ENCODE measurements at places on chromosomes 4 and X. TPM values are rescaled to one million over a fixed set of nuclear protein-coding genes. Genes with fewer than 3 reads are reported as not detected.

Gene PRDM5
- 0.63 TPM for total RNA-seq

GRCh38 chrX:27575565-27575964 is 14.6 kb upstream of the DCAF8L2 start:
- no peak for DNase-seq

- no peak for DNase-seq
Measured at GRCh38 chr4:89305712-89306437, 1.7 kb downstream of the GPRIN3 start.

DNA sequence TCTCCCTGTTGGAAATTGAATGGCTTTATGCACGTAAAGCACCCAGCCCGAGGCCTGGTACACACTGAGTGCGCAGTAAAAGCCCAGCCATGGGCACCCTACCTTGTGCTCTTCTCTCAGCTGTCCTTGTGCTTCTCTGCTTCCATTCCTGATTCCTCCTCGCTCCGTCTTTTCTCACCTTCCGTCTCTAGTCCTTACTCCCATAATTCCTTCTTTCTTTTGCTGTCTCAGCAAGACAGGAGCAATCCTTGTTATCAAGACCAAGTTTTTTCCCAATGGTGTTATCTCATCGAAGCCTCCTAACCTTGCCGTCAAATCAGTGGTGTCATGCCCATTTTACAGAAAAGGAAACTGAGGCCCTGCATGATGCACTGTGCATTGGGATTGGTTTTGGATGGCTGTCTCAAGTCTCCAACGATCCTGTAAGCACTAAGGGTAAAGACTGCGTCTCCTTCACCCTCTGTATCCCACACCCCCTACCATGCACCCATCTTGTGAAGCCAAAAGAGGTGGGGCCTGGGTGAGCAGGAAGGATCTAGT is 30.1 kb downstream of the CYTL1 start:
- DNase-seq, result no peak

DNA sequence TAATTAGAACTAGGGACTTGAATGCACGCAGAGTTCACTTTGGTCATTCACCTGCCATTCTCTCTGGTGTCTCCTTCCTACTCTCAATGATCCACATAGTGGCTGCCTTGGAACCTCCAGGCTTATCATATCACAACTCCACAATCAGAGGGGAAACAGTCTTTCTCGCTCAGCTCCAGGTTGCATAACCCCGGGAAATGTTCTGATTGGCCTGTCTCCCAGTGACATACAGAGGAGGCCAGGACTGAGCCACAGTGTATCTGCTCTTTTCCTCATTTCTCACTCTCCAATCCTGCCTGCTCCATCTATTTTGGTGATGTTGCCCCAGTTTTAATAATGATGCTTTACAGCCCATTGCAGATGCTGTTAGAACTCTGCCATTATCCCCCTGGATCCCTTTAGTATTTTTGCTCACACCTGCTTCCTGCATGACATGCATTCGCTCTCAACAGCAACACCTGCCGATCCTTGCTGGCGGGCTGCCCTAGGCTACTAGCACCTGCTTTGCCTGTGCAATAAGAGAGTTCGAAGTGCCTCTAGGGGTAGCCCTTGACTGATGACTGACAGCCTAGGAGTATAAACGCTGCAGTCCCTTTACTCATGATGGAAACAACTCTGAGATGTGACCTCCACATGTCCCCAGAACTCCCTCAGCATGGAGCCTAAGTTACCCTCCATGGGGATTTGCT is 211.3 kb upstream of the RPS6KA3 start:
- DNase-seq, result no peak

Gene RIPPLY1
- total RNA-seq, result 1.6 TPM

DNA sequence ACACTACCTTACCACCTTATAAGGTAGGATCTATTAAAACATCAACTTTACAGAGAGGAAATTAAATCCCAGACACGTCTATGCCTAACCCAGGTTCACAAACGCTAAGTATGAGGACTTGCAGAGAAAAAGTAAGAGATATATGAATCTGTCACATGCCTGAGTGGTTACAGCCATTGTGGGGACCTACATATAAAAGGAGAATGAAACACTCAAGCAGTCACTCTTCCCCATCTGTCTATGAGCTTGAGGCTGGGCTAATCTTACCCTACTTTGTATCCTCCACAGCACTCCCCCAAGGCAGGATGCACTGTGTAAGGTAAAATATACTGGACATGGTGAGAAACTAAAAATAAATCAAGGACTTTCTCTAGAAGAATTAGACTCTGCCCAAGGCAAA is 339.9 kb downstream of the HNRNPD start:
- DNase-seq, result no peak

Gene DKK2
- 0.06 TPM for total RNA-seq

DNA sequence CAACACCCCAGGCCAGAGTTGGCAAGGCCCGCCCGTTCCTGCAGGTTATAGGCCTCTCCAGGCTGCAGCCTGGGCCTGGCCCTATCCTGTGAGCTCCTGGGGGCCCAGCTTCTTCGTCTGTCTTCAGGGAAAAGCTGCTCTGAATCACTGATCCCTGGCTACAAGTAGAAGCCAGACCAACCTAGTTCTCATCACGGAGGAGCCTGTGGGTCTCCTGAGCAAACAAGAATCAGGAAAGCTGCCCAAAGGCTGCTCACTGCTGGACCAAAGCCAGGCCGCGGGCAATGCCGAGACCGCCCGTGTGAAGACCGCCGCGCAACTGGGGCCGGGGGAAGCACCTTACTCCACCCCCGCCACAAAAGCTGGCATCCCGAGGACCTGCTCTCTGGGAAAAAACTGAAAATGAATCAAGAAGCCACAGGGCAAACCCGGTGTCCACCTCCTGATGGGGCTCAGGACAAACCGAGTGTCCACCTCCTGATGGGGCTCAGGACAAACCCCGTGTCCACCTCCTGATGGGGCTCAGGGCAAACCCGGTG is 12.8 kb downstream of the CTBP1 start:
- peak; percentile 45 for DNase-seq

Gene TRMT2B
- 7.4 TPM for total RNA-seq

DNA sequence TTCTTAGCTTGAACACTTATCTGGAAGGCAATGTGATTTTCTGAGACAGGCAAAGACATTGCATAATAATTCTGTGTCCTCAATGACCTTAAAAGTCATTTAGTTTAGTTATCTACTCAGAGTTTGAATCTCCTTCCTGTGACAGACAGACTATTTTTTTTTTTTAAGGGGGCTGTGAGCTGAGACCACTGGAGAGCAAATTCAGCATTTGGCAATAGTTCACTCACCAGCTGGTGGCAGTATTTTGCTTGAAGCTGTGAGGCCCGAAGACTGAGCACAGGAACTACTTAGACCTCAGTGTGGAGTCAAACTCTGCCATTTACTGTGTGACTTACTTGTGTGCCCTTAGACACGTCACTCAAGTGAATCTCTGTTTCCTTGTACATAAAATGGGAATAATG is 22.9 kb upstream of the CPE start:
- DNase-seq, result peak; percentile 23

GRCh38 chrX:43644124-43644701 is 11.9 kb upstream of the MAOA start:
- no peak for DNase-seq

DNA sequence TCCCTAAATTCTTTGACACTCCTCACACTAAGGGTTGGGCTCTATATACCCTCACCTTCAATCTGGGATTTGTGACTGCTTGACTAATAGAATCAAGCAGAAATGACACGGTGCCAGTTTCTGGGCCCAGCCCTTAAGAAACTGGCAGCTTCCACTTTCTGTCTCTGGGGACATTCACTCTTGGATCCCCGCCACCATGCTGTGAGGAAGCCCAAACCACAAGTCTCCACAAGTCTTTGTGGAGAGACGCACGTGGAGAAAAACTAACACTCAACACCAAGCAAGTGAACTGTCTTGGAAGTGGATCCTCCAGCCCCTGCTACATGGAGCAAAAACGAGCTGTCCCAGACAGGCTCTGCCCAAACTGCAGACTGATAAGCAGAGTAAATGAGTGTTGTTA is 1.1 kb upstream of the EDNRA start:
- no peak for DNase-seq

DNA sequence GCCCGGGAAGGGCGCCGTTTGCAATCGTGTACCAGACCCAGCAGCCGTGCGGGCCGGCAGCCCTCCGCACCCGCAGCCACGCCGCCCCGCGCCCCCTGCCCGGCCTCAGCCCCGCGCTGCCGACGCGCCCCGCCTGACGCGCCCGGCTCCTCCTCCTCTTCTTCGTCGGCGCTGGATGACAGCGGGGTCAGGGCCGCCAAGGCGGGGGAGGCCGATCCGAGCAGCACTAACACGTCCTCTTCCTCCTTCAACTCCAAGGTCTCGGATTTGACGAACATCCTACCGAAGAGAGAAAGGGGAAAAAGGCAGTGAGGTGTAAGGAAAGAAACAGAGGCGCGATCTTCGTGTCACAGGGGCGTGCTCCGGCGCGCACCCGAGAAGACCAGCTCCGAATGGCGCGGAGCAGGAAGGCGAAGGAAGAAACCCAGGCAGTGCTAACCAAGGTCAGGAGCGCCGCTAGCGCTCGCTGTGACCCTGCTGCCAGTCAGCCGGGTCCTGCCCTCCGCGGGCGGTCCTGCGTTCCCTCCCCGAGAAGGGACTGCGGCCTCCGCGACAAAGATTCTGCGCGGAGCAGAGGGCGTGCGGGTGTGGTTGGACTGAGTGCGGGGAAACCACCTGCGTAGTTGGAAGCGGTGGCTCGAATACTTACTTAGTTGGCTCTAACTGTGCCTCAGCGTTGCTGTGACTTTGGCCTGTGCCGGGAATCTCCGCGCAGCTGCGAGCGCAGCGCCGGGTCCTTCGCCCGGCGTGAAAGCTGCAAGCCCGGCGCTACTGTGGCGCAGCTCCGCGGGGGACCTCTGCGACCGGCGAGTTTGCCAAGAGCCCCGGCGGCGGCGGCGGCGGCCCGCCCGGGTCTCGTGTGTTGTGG is 548 bp downstream of the NEUROG2 start:
- DNase-seq, result no peak

Gene AFP
- total RNA-seq, result not detected

GRCh38 chr4:48578132-48578968 is 88.3 kb downstream of the ZAR1 start:
- DNase-seq, result no peak

Gene SYTL5
- 2.2 TPM for total RNA-seq

Gene MAOB
- total RNA-seq, result 70.1 TPM

- DNase-seq, result peak; percentile 53
Measured at GRCh38 chr4:169620880-169621248, 486 bp downstream of the CLCN3 start.

DNA sequence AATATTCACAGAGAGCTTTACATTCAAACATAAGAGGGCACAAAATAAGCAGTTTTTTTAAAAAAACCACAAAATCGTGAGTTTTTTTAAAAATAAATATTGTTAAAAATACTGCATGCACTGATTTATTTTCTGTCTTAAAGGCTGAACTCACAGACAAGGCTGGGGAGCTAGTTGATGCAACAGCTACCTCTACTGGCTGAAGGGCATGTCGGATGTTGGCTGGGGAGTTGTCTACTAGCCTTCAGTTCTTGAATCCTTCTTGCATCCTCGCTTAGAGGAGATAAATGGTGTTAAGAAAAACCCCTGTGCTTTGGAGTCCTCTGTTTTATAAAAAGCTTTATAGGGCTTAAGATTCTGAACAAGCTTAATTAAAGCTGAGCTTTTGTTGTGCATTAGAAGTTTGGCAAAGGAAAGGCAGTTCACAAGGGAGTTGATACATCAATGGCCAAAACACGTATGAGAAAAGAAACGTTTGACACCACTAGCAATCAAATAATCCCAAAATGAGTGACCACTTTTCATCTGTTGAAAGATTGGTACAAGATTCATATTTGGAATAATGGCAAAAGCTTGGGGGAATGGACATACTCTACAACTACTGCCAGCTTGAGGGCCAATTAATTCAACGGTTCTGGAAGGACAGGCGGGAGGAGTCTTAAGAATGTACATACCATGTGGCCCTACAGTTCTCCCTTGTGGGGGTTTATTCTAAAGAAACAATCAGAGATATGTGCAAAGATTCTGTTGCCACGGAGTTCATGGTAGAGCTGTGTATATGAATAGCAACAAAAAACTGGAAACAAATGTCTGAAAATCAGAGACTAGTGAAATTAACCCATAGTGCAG is 94.7 kb downstream of the SEL1L3 start:
- DNase-seq, result no peak

Gene FAM47A
- not detected for total RNA-seq

DNA sequence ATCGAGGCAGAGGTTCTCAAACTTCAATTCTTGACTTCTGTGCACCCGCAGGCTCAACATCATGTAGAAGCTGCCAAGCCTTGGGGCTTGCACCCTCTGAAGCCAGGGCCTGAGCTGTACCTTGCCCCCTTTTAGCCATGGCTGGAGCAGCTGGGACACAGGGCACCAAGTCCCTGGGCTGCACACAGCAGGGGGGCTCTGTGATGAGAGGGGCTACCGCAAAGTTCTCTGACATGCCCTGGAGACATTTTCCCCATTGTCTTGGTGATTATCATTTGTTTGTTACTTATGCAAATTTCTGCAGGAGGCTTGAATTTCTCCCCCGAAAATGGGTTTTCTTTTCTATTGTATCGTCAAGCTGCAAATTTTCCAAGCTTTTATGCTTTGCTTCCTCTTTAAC is 4.9 kb upstream of the MAGEB17 start:
- no peak for DNase-seq

DNA sequence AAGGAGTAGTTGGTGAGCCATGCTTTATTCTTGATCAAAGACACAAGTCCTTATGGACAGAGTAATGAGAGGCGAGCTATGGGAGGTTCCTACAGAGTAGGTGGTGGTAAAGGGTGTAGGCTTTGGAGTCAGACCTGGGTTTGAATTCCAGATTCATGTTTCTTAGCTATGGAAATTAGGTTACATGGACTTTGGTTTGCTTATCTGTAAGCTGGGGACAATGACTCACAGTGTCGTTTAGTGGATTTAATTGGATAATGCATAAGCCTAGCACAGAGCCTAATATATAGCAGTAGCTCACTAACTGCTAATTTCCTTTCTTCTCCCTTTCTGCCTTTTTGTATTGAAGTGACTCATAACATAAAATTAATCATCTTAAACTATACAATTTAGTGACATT is 5.0 kb upstream of the TRPC5 start:
- no peak for DNase-seq

DNA sequence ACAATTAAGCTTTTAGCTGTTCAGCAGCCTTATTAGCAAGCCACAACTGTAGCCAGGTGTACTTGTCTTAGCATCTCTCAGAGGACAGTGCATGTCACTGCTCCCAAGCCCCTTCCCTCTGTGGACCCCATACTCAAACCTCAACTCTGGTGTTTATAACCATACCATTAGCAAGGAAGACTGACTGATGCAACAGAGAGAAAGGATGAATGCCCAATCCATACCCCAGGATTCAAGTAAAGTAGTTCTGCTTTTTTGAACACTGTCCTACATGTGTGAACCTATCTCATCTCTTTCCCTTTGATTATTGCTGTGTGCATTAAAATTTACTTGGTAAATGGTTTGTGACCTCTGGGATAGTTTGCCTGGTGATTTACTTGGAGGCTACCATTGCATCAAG is 22.8 kb upstream of the CYBB start:
- DNase-seq, result no peak

GRCh38 chr4:137343221-137343620 is 189.1 kb downstream of the PCDH18 start:
- no peak for DNase-seq

Gene TMEM154
- total RNA-seq, result 1.7 TPM

Gene PAGE2
- not detected for total RNA-seq

Gene RAB40AL
- 0.43 TPM for total RNA-seq
